ENCODE measurements at places on chromosomes 2 and 18.

DNA sequence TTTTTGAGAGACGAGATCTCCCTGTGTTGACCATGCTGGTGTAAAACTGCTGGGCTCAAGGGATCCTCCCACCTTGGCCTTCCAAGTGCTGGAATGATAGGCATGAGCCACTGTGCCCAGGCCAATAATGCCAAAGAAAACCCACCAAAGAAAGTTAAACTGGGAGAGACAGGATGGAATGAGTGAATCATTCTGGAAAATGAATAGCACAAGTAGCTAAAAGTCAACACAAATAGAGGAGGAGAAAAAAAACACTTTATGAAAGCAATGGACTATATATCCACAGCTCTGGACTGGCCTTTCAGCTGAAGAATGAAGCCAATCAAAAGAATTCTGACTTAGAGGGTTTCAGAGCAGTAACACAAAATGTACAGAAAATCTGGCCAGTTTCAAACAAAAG is 23.9 kb downstream of the IAH1 start:
- no peak for DNase-seq

DNA sequence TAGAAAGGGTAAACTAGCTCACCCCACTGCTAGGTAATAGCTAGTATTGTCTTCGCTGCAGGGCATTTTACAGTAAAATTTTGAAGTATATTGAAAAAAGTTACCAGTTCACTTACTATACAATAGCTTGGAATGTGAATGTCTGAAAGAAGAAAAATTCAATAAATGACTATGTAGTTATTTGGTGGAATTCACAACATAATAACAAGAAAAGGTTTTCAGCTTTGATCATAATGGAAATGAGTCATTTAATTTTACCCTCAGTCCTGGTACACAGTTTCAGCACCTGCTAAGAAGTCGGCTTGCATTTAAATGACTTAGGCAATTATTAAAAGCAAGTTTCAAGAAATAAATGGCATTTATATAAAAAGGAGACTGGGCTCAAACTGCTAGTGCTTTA is 90.4 kb downstream of the NUP35 start:
- DNase-seq: no peak

- DNase-seq: no peak
Measured at GRCh38 chr2:204967199-204967960, 422.1 kb downstream of the PARD3B start.

DNA sequence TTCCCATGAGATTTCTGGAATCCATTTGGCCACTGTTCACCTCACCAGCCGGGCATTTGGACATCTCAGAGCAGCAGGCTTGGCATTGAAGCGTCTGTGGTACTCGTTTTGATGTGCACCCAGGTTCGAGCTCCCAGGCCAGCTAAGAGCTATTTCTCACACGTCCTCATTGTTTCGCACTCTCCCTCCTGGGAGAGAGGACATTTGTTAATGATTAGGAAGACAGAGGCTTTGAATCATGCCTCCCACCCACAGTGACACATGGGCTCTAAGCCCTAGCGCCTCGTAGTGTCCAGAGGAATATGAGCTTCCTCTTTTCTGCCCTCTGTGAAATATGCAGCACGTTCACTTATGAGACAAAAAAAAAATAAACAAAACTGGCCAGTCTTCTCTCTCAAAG is 361.8 kb downstream of the RND3 start:
- DNase-seq: no peak

DNA sequence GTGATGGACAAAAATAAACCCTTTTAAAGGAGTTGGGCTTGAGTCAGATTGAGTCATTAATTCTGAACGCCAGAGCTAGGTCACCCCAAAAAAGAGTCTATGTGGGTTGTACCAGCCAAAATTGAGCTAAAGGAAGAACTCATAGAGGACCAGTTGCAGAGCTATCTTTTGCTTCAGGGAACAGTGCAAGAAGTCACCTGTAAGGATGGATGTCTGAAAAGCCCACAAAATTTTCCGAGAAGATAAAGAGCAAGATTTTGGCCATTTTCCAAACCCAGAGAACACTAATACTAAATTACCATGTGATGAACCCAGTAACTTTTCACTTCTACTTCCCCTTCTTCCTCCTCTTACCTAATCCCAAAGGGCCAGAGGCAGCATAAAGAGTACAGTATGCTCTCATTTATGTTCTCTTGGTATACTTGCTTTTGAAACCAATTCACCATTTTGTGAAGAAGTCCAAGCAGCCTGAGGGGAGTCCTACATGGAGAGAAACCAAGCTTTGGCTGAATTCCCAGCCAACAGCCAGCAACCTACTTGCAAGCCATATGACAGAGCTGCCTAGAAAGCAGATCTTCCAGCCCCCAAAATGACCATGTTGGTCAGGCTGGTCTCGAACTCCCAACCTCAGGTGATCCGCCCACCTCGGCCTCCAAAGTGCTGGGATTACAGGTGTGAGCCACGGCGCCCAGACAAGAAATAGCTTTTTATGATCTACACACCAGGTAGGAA is 551.7 kb downstream of the SATB2 start:
- no peak for DNase-seq

DNA sequence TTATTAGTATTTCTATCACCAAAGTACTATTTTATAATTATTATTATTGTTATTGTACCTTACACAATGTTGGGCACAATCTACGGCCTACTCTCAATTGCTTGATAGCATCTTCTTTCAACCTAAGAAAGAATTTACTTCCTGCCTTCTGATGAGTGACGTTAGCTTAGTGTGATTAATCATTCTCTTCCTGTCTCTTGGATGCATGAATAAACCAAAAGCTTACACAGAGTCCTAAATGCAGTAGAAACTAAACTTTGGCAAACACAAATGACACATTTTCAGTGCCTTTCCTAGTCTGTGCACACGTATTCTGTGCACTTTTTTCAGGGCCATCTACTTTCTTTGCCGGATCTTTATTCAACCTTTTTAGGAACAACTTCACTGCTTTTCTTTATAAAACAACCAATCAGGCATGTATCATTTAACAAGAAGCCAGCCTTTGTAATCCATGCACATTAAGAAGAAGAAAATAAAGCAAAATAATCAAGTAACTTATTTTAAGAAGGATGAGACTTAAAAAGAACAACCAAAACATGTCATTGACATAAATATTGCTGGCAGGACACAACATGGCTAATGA is 19.1 kb downstream of the TRAK2 start:
- no peak for DNase-seq

DNA sequence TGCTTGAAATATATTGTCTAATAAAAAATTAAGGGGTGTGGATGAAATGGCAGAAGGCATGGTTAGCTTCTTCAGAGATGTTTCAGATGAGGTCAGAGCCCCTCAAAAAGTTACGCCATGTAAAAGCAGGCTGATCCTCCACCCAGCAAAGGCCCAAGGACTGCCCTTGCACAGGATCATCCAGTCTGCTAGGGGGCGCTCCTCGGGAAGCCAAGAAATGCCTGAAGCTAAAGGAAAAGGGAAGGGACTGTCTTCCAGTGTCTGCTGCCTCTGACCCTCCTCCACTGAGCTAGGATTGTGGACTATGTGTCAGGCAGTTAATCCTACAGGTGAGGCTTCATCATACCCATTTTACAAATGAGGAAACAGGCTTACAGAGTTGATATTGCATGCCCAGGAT is 33.8 kb upstream of the TEX51 start:
- no peak for DNase-seq

DNA sequence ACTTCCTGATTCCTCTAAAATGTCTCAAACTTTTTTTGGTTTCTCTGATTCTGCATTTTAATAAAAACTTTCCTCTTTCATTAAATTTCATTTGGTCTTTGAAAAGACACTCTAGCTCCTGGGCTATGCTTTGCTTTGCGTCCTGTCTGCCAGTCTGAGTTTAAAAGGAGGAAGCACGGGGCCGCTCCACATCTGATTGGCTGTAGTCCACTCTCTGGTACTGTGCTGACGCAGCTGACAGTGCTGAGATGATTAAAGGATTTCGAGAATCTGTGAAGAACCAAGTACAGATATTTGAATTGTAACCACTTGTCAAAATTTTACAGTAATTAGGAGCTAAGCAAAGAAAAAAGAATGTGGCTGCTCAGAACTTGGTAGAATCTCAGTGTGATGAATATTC is 199.6 kb upstream of the HNMT start:
- no peak for DNase-seq

DNA sequence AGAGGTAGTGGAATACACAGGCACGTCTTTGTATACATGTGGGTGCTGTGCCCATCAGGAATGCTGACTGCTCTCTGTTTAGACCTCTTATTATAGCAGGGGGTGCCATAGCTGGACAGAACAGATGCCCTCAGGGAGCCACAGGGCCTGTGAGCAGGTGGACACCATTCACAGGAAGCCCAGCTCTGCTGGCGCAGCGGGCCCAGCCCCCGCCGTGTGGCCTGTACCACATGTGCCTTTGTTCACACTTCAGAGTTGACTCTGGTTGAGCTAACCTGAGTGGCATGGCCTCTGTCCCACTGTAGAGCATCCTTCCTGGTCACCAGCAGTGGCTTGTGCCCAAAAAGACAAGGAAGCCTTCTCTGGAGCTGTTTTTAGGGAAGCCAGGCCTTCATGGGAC is 730.9 kb upstream of the ID2 start:
- no peak for DNase-seq

GRCh38 chr2:176002688-176003210 is 682 bp upstream of the LNPK start:
- DNase-seq: no peak

- no peak for DNase-seq
Measured at GRCh38 chr2:70645733-70646419, 92.2 kb upstream of the TGFA start.

DNA sequence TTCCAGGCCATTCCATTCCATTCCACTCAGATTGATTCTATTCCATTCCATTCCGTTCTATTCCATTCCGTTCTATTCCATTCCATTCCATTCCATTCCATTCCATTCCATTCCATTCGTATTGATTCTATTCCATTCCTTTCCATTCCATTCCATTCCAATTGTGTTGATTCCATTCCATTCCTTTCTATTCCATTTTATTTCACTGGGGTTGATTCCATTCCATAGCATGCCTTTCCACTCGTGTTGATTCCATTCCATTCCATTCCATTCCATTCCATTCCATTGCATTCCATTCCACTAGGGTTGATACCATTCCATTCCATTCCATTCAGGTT is 1142.3 kb downstream of the RPIA start:
- DNase-seq: no peak

- DNase-seq: no peak
Measured at GRCh38 chr2:101300836-101301235, 7.7 kb downstream of the RNF149 start.

- no peak for DNase-seq
Measured at GRCh38 chr18:3478262-3478978, 28.4 kb downstream of the TGIF1 start.

DNA sequence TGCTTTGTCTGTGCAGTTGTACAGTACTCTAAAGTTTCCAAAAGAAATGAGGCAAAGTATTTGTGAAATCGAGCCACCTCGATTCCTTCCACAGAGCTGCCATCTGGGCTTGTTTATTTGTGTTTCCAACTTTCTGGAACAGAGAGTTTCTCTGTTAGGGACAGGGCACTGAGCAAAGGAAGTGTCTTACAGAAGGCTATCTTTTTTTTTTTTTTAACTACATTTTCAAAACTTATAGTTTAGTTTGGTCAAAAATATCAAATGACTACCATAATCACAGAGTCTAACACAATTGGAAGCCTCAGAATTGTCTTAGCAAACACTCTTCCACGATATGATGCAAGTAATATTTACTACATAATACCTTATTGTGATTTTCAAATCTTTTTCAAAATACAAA is 796 bp downstream of the RFTN2 start:
- no peak for DNase-seq

DNA sequence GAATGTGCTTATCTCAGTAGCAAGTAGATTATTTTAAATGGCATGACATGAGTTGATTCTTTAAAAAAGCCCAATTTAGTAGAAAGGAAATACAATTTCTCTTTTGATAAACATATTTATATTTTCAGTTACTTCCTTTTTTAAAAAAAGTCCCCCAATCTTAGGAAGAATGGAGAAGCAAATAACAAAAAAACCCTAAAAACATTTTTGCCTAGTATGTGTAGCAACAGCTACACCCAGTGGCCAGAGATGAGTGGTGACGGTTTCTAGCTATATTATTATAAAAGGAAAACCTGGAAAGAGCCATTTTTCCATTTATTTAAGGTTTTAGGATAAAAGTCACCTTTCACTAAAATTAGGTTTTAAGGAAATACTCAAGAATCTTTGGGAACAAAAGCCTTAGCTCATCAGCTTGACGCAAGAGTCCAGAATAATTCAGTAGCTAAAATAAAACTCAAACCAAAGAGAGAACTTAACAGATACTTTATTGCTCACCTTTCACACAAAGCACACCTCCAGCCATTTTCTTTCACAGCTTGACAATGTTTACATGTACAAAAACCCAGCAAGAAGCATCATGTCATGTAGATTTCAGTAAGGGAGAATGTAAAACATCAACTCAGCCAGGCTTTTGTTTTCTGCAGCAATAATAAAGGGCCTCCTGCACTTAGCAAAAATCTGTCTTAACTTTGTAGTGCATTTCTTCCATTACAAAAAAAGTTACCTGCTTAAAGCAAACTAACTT is 15.7 kb downstream of the FAM98A start:
- no peak for DNase-seq

GRCh38 chr2:120871881-120872620 is 136.4 kb downstream of the GLI2 start:
- no peak for DNase-seq

DNA sequence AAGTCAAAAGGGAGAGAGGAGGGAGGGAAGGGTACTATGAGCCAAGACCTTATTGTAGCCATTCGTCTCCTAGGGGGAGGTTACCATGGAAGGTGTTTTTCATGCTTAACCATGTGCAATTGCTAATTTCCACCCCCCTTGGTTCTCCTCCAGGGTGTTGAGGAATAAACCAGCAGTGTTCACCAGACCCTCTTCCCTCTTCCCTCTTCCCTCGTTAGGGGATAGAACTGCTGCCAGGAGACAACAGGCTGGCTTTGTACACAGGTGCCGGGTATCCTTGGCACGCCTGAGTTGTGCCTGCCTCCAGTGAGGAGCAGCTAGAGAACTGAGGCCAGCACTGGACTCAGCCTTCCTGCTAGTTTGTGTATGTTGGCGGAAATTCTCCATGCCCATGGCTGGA is 41.1 kb upstream of the ARL5A start:
- DNase-seq: no peak

DNA sequence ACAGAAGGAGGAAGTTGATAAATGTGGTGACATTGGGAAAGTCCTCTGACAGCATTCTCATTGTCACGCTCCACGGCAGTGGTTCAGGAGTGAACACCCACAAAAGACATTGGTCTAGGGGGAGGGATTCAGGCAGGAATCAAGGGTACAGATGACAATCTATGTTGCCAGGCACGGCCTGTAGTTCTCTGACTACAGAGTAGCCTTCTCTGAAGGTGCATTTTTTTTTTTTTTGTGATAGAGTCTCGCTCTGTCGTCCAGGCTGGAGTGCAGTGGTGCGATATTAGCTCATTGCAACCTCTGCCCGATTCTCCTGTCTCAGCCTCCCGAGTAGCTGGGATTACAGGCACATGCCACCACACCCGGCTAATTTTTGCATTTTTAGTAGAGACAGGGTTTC is 7.4 kb upstream of the MOB1A start:
- no peak for DNase-seq

- no peak for DNase-seq
Measured at GRCh38 chr2:126889071-126889470, 9.6 kb upstream of the TEX51 start.

- DNase-seq: no peak
Measured at GRCh38 chr2:121608967-121609366, 40.3 kb downstream of the CLASP1 start.

All from NCI-H187 (cell line).